Activated CD4-positive, alpha-beta T cell treated with anti-CD3 and anti-CD28 coated beads, Interleukin-2, amount 10 ng/mL, durations not matched to agents 7 days and 5 days (primary cell): ENCODE measurements at places on chromosomes 7 and 10.

DNA sequence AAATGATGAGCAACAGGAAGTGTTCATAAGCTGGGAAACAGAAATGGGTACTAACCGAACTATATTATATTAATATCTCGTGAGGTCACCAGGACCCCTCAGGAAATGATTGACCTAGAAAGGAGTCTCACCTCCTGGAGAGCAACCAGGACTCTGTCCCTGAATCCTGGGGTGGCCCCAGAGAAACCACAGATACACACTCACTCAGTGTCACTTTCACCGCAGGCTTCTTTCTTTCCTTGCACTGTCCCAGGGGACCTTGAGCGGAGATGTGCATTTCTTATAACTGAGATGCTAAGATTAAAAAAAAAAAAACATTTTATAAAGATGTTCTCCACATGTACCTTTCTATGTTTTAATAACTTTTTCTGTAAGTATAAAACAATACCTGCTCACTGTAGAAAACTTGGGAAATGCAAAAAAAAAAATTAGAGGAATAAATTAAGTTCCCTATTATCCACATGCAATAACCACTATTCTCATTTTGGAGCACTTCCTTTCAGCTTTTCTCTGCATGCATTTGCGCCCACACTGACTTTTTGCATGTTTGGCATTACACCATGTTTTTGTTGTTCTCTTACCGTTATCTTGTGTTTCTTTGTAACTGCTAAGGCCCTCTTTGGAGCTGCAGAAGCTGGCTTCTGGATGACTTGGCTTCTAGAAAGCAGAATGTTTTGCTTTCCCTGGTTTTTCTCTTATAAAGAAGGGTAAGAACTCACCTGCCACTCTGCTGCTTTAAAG is 15.0 kb downstream of the NOD1 start:
- no peak for DNase-seq

DNA sequence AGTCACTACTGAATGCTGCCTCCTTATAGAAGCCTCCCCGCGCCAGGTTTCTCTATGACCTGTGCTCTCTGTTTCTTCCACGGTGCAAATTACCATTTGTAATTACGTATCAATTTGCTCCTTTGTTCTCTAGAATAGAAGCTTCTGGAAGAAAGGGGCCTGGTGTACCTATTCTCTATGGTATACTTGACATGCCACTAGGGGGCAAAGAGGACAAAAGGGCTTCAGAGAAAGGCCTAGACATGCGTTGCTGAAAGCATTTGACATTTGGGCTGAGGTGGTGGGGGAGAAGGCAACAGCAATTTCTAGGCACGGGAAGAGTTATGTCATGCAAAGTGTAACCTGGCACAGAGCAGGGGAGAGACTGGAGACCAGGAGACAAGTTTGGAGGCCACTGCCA is 148.7 kb downstream of the WDR11 start:
- DNase-seq = no peak

DNA sequence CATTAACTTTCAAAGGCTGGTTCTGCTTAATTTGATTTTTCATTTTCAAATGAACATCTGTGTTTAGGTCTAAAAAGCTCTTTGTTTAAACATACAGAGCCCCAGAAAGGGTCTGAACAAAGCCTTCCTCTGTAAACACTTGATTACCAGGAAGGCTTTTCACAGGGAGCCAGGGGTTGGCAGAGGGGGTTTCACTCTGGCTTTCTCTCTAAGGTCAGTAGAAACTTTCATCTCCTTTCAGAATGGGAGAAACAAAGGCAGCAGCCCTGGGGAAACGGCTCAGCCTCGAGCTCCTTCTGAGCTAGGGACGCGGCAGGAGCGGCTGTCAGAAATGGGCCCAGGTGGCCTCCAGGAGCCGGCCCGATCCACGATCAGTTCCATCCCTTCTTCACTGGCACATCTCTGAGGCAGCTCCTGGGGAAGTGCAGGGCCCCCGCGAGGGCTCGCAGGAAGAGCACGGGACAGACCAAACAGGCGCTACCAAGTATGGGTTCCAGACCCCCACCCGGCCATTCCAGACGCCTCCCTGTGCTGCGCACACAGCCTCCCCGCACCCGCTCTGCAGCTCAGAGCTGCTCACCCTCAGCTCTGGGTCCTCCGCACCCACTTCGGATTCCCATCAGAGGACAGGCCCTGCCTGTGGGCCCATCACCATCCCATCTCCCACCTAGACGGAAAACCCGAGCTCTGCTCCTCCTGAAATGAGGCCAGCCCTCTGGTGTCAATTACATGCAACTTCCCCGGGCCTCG is 124.1 kb downstream of the MAD1L1 start:
- DNase-seq = no peak

GRCh38 chr7:21898265-21898930 is 47.3 kb downstream of the CDCA7L start:
- DNase-seq = peak; percentile 50

- DNase-seq = peak; percentile 16
These were observed 52.8 kb downstream of the ARHGAP22 start for GRCh38 chr10:48551861-48552591.

- DNase-seq = no peak
These were observed 37.4 kb upstream of the XPNPEP1 start for GRCh38 chr10:109960682-109961081.

- no peak for DNase-seq
These were observed 83.3 kb downstream of the CUL2 start for GRCh38 chr10:35006836-35007235.

DNA sequence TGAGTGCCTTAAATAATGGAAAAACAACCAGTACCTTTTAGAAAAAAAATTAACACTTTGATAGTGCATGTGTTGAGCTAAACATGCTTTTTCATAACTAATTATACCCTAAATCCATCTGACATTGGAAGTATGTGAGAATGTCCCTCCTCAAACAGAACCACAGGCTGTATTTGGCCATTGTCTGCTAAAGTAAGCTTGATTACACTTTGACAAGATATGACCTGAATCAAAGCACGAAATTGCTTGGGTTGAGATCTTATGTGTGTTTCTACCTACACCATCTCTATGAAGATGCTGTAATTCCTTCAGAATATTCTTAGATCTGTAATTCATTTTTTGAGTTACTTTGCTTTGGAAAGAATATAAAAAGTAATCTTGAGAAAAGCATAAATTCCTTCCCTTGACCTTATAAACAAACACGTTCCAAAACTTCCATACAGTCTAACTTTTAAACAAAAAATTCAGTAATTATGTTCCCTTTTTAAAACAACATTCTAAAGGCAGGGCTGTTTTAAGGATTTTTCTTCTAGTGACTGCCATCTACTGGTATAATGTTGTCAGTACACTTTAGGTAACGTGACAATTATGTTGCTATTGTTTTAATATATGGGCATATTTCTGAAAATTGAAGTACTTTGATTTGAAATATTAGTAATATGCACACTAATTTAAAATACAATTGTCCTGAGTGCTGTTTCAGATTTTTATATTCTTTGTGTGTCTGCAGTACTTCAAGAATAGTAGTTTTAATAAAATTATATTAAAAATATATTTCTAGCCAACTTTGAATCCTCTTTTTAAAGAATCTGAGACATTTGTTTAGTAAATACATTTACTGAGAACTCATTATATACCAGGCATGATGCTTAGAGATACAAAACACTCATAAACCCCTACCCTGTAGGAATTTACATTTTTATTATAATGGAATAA is 20.9 kb downstream of the CD36 start:
- DNase-seq = no peak

GRCh38 chr7:108662783-108663362 is 93.2 kb downstream of the DNAJB9 start:
- no peak for DNase-seq

- no peak for DNase-seq
These were observed 113.2 kb upstream of the GPR26 start for GRCh38 chr10:123552760-123553554.

DNA sequence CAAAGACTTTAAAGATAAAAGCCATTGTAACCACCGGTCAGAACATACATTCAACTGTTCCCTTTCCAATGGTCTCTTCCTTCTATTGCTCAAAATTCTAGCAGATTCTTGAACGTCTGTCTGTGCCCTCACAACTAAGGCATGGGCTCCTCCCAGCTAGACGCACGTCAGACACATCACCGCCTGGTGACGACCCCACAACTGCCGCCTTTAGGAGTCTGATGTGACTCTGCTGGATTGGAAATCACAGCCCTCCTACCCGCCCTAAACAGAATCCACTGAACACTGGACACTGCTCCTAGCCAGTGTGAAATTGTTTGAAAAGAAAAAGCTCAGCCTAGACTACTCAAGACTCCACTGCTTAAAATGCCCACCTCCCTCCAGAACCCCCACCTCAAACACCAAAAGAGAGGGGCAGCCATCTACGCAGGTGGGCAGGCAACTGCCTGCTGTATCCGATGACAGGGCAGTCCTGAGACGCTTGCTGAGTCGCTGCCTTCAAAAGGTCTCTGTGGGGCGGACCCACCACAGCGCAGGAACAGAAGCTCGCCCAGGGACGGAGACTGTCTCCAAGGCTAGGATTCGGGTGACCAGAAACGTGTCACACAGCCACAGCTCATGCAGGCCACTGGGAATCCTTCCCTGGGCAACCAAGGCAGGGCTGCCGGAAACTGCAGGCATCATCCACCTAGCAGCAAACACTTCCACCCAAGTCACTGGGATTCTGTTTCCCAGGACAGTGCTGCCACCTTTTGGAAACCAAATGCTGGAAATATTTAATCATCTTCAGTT is 34.7 kb downstream of the GSDME start:
- no peak for DNase-seq
